ENCODE measurements at places on chromosomes 16 and 17.

DNA sequence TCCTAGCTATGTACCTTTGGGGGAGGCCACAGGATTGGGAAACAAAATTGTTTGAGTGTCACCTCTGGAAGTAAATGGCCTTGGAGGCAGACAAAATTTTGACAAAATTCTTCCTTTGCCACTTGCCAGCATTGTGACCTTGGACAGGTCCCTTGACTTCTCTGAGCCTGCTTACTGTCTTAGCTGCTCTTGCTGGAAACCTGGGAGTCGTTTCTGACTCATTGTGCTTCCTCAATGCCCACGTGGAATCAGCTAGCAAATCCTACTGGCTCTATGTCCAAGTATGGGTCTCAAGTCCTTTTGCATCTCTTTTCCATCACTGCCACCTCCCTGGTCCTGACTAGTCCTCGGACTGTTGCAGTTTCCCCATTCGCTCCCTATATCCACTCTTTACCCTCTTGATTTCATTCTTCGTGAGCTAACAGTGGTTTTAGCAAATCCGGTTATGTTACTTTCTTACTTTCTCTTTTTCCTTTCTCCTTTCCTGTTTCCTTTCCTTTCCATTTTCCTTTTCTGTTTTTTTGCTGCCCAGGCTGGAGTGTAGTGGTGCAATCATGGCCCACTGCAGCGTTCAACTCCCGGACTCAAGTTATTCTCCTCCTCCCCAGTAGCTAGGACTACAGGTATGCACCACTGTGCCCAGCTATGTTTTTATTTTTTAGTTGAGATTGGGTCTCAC lies 68.1 kb upstream of the LGALS9 start:
- no peak for DNase-seq

DNA sequence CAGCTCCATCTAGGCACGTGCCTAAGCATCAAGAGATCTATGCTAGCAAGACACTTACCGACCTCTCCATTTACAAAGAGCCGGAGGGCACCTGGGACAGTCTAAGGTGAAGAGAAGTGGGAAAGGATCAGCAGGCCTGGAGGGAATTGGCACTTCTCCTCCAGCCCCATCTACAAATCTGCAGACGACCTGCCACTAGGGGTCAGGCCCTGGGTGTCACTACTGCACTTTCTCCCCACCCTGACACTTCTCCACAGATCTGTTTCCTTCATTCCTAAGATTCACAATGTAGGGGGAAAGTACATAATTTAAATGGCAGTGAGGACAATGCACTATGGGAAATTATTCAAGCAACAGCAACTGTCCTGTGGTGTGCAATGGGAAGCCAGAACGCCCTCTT lies 8.1 kb downstream of the MKS1 start:
- no peak for DNase-seq

DNA sequence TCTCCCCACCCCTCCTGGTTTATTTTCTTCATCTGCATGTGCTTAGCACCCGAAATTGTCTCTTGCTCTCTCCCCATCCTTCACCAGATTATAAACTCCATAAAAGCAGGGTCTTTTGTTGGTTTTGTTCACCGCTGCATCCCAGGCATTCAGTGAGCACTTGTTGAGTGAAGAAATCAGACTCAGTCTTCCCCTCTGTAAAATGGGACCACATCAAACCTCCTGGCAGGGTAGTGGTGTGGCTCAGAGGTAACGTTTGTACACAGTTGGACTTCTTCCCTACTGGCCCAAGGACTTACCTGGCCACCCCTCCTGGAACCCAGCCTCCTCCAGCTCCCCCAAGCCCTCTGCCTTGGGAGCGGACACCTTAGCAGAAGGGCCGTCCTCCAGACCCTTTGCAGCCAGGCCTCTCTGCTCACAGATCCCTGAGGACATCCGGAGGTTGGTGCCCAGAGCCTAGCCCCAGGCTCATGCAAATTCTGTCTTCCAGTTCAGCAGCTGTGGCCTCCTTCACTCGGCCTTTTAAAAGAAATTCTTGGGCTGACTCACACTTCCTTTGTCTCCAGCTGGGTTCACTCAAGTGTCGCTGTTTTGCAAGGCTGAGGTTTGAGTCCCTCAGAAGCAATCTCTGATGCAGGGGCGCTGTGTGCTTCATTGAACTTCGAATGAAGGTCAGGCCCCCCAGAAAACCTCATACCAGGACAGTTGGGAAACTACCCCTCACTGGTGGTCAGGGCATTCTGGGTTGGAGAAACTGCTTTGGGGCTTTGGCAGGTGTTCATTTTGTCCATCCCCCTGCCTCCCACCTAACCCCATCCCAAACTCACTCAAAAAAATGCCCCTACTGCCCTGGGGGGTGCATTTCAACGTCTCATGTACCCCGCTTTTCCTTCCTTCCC lies 16.8 kb upstream of the RMI2 start:
- peak; percentile 66 for DNase-seq

DNA sequence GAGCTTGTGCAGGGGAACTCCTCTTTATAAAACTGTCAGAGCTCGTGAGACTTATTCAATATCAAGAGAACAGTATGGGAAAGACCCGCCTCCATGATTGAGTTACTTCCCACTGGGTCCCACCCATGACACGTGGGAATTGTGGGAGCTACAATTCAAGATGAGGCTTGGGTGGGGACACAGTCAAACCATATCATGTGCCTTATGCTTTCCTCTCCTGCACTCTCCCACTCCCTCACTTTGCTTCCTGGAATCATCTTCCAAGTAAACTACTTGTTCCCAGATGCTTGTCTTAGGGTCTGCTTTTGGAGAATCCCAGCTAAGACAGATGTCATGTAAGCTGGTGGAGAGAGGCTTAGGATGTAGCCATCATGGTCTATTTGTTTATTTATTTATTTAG lies 271.2 kb downstream of the HAPSTR1 start:
- DNase-seq = no peak

GRCh38 chr17:39357488-39357887 lies 43.9 kb downstream of the FBXL20 start:
- DNase-seq = no peak

DNA sequence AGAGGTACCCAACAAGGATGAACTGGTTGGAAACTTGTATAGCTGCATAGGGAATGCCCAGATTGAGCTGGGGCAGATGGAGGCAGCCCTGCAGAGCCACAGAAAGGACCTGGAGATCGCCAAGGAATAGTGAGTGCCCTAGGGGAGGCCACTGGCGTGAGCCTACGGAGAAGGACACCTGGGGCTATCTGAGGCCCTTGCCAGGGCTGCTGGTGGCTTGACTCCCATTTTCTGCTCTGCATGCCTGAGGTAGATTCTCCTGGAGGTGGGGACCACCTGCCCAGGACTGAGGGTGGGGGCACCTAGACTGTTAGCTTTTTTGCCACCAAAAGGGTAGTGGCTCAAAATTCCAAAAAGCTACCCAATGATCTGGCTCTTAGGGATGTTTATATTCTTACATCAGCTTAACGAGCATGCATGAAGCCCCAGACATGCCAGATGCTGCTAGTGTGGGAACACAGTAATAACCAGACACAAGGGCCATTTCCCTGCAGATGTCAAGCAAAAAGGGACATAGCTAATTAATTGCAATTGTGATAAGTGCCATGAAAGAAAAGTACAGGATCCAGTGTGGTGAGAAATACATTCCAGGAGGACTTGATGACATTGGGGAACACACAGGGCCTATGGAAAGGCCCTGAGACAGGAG lies 8.8 kb downstream of the ODAD4 start:
- DNase-seq = no peak

DNA sequence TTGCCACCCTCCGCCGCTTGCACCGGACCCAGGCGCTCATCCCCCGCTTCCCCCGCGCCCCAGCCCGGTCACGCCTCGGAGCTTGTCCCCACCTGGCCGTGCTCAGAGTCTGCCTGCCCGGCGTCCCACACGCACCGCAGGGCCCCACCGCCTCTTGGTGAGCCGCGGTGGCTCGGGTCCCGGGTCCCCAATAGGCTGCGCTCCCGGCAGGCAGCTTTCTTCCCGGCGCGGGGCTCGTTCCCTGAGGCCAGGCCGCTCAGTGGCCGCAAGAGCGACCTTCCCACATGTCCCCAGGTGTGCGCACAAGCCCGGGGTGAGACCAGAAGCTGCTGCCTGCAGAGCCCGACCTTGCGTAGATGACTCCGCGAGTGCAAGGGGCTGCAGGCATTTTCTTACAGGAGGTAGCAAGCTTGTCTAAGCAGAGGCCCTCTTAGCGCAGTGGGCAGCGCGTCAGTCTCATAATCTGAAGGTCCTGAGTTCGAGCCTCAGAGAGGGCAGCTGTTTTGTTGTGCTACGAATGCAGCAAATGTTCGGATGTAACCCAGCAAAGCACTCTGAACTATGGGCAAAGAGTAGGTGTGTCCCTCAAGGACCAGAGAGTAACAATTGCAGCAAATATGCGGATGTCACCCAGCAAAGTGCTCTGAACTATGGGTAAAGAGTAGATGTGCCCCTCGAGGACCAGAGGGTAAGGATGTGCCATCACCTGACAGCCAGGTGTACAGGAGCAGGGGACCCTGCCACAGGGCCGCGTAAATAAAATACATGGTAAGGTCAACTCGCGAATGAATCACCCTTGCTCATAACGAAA lies 15.6 kb downstream of the TLE7 start:
- DNase-seq = no peak

GRCh38 chr17:74259667-74260524 lies 14.1 kb upstream of the DNAI2 start:
- no peak for DNase-seq

DNA sequence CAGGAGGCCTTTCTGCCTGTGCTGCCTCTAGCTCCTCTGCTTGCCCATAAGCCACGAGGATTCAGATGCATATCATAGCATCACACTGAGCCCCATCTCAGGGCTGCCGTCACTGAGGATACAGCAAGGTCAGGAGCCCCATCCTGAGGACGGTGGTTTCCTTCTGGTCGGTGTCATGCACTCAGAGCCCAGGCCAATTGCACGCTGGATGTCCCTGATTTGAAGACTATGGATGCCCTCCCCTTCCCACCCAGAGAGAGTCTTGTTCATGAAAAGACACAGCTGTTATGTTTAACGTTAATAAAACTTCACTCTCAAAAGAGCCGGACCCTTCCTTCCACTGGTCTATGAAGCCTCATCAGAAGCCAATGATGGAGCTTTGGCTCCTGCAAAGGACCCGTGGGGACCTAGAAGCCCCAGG lies 19.9 kb downstream of the COTL1 start:
- DNase-seq = no peak

GRCh38 chr16:65070831-65071432 lies 50.9 kb downstream of the CDH11 start:
- no peak for DNase-seq

- DNase-seq = no peak
Measured at GRCh38 chr16:78303946-78304345, 204.5 kb downstream of the WWOX start.

DNA sequence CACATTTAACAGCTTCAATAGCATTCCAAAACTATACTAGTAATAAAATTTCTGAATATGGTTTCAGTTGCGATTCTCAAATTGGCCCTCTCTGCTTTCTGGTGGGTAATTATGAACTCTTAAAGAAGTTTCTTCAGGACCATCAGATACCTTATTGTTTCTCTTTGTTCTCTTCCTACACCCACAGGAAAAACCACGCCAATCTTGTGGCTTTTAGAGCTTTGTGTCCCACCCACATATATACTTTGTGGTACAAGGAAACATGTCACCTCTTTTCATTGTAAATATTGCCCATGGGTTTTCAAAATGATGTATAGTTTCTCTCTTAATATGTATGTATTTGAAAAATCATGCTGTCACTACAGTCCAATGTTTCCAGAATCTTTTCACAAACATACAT lies 12.1 kb downstream of the ABCA9 start:
- no peak for DNase-seq

DNA sequence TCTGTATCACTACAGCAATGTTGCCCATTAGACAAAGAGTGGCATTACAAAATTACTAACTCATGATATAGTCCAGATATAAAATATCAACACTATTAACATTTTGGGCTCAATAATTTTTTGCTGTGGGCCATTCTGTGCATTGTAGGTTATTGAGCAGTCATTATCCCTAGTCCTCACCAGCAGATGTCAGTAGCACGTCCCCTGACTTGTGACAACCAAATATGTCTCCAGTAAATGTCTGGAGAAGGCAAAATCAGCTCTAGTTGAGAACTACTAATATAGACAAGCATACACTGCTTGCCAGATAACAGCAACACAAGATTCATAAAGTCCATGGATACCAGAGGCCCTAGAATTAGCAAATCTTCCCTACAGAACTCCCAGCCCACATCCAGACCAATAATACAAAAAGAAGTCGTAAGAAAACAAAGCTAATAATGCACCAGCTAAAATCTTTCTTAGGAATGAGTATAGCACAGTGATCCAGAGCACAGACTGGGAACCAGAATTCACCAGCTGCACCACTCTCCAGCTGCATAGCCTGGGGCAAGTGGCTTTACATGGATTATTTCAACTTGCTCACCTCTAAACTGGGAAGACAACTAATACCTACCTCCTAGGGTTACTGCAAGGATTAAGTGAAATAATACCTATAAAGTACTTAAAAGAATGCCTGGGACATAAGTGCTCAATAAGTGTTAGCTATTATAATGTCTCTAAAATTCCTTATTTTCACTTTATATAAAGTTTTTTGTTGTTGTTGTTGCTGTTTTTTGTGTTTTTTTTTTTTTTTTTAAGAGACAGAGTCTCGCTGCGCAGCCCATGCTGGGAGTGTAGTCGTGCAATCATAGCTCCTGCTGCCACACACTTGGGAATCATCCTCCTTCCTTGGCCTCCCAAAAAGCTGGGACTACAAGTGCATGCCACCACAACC lies 23.7 kb downstream of the HELZ start:
- DNase-seq = no peak

- DNase-seq = no peak
Measured at GRCh38 chr16:52367821-52368220, 179.1 kb downstream of the TOX3 start.

GRCh38 chr17:32103476-32104113 lies 38.7 kb upstream of the RHOT1 start:
- DNase-seq = no peak

GRCh38 chr16:13920510-13920818 lies 510 bp downstream of the ERCC4 start:
- DNase-seq = no peak

DNA sequence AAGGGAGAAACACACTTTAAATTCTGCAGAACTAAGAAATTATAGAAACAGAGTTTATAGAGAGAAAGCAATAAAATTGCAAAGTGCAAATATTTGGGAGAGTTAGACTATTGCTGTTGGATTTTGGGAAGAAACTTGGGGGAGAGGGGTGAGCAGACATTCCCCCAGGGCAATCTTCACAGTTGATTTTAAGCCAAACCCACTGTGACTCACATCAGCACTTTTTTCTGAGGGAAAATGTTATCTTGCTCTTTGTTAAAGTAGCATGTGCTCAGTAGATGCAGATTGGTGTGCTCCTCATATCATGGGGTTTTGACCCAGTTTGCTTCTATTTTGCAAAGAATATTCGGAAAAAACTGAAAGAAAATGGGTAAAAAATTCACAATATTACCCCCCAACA lies 367.6 kb downstream of the CDH11 start:
- no peak for DNase-seq
